ENCODE measurements at places on chromosomes 2 and 18.

DNA sequence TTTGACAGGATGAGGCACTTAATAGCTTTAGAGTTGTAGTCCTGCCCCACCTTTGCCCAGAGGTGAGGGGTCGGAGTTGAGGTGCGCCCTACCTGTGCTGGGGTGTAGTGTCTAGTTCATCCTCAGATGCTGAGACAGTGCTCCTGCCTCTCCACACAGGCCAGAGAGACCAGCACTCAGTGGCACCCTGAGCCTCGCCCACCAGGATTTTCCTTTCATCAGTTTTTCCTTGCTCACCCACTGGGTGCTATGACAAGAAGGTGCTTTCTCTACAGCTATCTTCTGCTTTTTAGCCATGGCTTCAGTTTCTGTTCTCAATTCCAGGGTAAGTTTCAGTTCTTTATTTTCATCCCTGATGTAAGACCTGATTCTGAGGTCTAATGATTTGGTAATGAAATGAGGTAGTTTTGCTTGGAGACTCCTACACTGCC is 16.8 kb upstream of the TMEM131 start:
- DNase-seq = no peak

GRCh38 chr18:62828091-62828640 is 112.8 kb downstream of the PHLPP1 start:
- DNase-seq = no peak

GRCh38 chr2:236856848-236857235 is 228.8 kb upstream of the COPS8 start:
- no peak for DNase-seq

DNA sequence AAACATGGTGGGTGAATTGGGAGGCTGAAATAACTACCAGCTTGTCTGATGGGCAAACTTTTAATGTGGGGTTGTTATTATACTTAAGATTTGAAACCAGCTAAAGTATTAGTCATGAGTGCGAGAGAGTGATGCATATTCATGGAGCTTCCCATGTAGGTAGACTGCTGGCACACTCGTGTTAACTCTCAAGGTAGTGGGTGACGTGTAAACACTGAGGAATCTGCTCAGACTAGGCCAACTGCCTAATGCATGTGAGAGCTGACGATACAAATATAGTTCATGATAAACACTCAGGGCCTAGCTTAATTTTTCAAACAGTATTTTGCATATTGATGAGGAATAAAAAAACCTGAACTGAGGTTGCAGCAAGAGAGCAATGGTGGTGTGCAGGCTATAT is 1165.7 kb upstream of the PIK3C3 start:
- no peak for DNase-seq

DNA sequence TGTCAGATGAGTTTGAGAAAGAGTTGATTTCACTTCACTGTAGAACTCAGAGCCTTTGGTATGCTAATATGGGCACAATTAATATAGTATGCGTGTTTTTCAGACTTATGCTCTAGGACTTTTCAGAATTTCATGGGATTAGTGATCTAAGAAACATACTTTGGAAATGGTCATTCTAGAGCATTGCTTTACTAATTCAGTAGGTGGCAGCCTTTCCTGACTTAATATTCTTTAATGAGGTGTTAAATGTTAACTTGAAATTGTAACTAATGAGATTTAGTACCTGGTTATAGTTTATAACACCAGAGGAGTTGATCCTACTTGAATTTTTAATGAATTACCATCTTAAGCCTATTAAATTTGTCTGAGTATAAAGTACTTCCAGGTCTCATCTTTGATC is 28.4 kb downstream of the ACTR2 start:
- DNase-seq = no peak

GRCh38 chr2:12099374-12099773 is 352.9 kb downstream of the LPIN1 start:
- no peak for DNase-seq

DNA sequence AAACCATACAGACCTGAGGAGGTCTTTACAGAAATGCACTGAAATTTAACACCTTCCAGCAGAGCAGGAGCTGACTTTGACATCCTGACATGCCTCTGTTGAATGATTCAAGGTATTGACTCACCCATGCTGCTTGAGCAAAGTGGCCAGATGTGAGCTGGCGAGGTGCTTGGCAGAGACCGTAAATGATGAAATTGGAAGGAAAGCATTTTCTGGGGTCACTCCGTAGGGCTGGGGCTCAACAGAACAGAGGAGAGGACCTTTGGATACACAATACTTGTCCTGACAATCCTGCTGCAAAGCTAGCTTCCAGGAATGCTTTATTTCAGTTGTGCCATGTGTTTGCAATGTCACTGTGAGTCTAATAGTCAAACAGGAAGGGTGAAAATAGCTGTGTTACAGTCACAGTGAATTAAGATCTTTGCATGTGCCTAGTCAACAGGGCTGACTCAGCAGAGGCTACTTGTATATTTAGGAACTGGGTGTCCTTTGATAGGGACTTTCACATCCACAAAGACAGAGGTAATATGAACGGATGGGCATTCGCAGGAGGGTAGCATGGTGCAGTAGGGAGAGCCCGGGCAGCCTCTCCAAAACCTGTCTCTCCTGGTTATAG is 31.6 kb upstream of the NCK2 start:
- no peak for DNase-seq

DNA sequence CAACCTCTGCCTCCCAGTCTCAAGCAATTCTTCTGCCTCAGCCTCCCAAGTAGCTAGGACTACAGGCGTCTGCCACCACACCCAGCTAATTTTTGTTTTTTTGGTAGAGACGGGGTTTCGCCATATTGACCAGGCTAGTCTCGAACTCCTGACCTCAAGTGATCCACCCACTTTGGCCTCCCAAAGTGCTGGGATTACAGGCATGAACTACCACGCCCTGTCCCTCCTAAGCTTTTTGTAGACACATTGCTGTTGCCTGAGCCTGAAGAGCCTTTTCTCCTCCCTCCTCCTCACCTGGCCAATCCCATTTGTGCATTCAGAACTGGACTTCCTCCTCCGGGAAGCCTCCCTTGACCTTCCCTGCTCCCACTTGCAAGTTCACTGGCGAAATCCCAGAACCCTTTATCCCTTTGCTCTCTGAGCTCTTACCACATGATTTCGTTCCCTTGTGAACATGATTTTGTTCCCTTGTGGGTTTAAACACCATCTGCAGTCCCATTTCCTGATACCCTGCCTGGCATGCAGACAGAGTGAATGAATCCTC is 2.6 kb downstream of the C2orf72 start:
- no peak for DNase-seq

- DNase-seq = no peak
These were observed 74.2 kb downstream of the MBD2 start for GRCh38 chr18:54150226-54150625.

DNA sequence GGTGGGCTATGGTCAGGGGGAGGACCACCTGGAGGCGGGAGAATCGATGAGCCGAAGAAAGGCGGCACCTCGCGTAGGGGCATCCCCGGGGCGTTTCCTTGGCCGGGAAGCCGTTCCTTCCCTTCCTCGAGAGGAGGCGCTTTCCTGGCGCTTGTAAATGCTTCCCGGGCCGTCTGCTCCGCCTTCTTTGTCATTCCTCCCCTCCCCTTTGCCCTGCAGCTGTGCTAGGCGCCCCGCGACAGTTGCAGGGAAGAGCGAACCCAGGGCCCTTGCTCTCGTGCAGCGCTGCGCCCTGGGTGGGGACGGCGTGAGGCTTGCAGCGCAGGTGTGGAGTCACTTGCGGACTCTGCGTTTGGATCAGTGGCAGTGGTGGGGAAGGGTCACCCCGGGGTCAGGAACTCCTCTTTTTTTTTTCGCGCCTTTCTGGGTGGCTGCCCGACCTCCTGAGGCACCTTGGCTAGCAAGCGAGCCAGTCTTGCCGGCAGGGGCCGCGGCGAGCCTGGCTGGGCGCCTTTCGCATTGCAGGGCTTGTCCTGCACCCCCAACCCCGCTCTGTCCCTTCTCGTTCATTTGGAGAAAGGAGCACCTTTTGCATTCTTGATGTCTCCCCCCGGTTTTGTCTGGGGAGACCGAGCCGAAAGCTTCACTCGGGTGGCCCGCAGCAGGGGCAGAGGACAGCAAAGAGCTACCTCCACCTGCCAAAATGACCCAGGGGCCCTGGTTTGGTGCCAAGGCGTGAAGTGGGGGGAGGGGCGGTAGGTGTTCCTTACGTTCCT is 858 bp downstream of the KCNS3 start:
- peak; percentile 27 for DNase-seq

DNA sequence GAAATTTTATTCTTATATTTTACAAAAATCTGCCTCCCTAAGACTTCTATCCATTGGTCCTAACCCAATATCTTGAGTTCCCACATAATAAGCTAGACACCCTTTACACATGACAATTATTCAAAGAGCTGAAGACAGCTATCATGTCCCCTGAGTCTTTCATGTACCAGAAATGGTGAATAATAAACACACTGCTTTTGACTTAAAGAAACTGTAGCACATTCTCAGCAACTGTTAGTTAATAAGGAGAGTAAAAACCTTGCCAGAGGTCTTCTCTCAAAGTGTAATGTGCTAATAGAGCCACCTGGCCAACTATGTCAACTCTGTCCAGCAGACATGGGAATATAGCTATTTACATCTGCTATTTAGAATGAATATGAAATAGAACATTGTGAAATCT is 109.7 kb upstream of the ARL5A start:
- no peak for DNase-seq

- DNase-seq = no peak
These were observed 73.0 kb downstream of the COMMD1 start for GRCh38 chr2:61978522-61978921.

GRCh38 chr2:200765139-200765951 is 46.4 kb upstream of the BZW1 start:
- DNase-seq = peak; percentile 96

GRCh38 chr2:776487-776886 is 99.3 kb upstream of the TMEM18 start:
- DNase-seq = no peak

GRCh38 chr2:218296847-218297246 is 4.5 kb upstream of the TMBIM1 start:
- DNase-seq = no peak

- DNase-seq = no peak
These were observed 2.8 kb upstream of the BUB1 start for GRCh38 chr2:110680709-110681108.

DNA sequence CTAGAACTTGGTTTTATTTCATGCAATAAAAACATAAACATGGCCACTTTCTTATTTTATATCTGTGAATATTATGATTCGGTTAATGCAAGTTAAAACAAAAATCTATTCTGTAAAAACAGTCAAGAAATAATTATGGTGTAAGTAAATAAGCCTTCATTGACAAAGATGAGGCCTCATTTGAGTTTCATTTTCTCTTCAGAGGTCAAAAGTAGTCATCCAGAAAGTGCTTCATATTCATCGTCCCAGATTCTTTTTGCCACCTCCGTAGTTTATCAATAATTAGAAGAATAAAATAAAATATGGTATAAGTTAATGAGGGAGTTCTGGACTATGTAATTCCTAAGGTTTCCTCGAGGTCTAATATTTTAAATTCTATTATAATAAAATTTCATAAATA is 19.4 kb upstream of the HNRNPA3 start:
- DNase-seq = no peak

DNA sequence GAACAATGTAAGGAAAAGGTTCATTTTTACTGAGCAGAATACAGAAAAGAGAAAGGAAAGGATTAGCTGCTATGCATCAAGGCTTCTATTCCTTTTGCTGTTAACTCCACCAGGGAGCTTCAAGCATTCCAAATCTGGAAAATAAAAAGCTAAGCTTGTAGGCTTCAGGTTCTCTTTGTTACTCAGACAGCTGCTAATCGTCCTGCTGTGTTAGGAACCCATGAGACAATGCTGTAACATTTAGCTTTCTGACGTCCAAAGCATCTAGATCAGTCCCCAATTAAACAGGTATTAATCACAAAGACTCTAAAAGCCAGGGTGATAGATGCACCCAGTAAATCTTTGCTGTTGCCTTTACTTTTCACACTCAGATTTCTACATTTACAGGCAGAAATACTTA is 103.8 kb downstream of the EPHA4 start:
- DNase-seq = no peak

GRCh38 chr2:33029459-33029858 is 82.7 kb downstream of the LTBP1 start:
- no peak for DNase-seq

DNA sequence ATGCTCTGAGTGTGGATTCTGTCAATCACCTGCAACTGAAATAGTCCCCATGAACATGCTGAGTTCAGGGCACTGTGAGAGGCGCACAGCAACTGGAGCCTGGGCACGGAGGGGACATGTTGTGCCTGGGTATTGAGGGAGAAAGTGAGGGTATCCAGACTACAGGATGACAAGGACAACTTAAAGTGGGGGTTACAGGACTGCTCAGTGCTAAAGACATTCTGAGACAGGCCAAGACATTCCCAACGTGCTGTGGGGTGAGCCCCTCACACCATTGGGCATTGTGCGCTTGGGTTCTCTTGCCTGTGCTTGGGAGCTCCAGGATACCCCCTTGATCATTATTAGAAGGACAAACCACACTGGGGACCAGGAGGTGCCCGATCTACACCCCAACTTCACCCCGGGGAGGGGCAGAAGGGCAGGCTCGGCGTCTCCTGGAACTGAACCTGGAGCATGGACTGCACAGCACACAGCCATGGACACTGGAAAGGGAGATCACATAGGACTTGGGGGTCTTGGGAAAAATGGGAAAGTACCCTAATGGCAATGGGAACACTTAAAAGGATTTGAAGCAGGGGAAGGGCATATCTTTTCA is 72.5 kb upstream of the HDAC4 start:
- no peak for DNase-seq

DNA sequence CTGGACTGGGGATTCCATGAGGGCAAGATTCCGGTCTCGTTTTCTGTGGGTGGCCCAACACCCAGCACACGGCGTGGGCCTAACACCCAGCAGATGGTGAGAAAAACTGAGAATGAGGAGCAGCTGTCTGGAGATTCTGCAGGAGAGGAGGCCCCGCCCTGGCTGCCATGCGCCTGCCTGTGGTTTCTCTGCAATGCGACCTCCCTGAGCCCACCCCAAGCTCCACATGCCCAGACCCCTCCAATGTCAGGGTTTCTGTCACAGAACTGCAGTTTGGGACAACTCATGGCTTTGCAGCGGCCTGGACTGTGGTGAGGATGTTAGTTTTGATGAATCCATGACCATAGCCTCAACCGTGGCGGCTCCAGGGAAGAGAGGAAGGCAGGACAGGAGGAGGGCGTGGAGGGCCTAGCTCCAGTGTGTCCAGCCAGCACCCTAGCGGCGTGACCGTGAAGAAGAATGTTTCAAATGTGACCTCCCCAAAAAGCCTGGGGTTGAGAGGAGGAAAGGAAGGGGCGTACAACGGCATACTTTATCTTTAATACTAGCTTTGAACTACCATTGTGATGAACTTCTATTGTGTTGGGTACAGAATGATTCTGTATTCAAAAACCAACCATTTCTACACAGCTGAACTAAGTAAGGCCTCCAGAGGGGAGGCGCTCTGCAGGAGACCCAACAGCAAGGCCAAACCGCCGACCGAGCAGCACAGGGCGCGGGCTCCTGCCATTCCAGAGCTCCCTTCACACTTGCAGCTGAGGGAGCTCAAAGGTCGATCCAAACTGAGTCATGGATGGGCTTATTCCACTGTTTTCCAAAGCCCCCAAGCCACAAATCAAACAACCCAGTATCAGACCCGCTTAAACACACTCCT is 3.4 kb downstream of the PXDN start:
- DNase-seq = no peak

Data from brain microvascular endothelial cell (primary cell).